LHCN-M2 (cell line): ENCODE measurements at places on chromosomes 4 and X. TPM values are rescaled to one million over a fixed set of nuclear protein-coding genes. Genes with fewer than 3 reads are reported as not detected.

The COL4A6 gene
- 0.75 and 0.83 TPM in 2 replicates for total RNA-seq

The IL9R gene
- total RNA-seq = 0.13 TPM in 1 of 2 replicates, not detected in the other

The KLHL13 gene
- total RNA-seq = 0.13 TPM in 1 of 2 replicates, not detected in the other

The SRPX2 gene
- 62.8 and 74.5 TPM in 2 replicates for total RNA-seq

The CFI gene
- total RNA-seq = 0.83 and 0.98 TPM in 2 replicates

The MMRN1 gene
- not detected in 2 replicates for total RNA-seq

The DAPP1 gene
- not detected in 2 replicates for total RNA-seq

The SSX1 gene
- total RNA-seq = not detected in 2 replicates

The PCDH19 gene
- total RNA-seq = not detected in 2 replicates

The NOX1 gene
- not detected in 2 replicates for total RNA-seq

The FAM184B gene
- not detected in 2 replicates for total RNA-seq

The ANOS1 gene
- total RNA-seq = under 0.01 TPM in 1 of 2 replicates, not detected in the other

The PDGFRA gene
- total RNA-seq = 0.98 and 2.1 TPM in 2 replicates

The LEF1 gene
- 8.2 and 10.8 TPM in 2 replicates for total RNA-seq

The REELD1 gene
- total RNA-seq = not detected in 2 replicates

The KCNIP4 gene
- total RNA-seq = not detected in 2 replicates

The FGFBP1 gene
- total RNA-seq = not detected in 2 replicates

The POU3F4 gene
- not detected in 2 replicates for total RNA-seq

The FMR1NB gene
- total RNA-seq = not detected in 2 replicates

The APLN gene
- total RNA-seq = 6.7 and 7.3 TPM in 2 replicates

The NDST3 gene
- total RNA-seq = not detected in 2 replicates

The HTN3 gene
- total RNA-seq = not detected in 2 replicates

The ARHGAP24 gene
- total RNA-seq = 24.5 and 35.7 TPM in 2 replicates

The TENM3 gene
- total RNA-seq = 29.9 and 34.8 TPM in 2 replicates

The INPP4B gene
- 17.2 and 23.0 TPM in 2 replicates for total RNA-seq

The AMTN gene
- 0.46 TPM in 1 of 2 replicates, not detected in the other for total RNA-seq

The WAS gene
- not detected in 2 replicates for total RNA-seq

The TMEM154 gene
- total RNA-seq = 0.52 and 0.90 TPM in 2 replicates

The ITM2A gene
- not detected in 2 replicates for total RNA-seq

The ADH1B gene
- not detected in 2 replicates for total RNA-seq

The ZNF185 gene
- total RNA-seq = 0.38 and 0.92 TPM in 2 replicates

The FGB gene
- not detected in 2 replicates for total RNA-seq

The SOWAHD gene
- 0.51 and 0.69 TPM in 2 replicates for total RNA-seq
